ENCODE measurements at places on chromosomes 2 and 18.
A peak's percentile ranks its signal among the peaks of the same experiment; 100 is the strongest.

DNA sequence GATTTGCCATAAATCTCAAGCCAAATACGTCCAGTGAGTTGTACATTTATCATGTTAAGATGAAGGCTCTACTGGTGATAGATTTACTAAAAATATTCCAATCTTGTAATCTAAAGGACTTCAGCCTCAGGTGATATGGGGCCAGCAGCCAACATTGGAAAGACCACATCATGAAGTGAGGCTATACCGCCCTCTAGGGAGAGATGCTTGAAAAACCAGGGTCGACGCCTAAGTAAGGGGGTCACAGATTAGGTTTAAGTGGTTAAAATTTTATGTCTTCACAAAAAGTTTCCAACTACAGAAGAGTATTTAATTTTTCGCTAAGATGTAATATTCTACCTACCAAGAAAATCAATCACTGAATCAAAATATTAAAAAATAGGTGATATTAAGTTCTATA lies 33.3 kb downstream of the DOCK10 start:
- DNase-seq: no peak

GRCh38 chr18:13321923-13322322 lies 103.4 kb downstream of the LDLRAD4 start:
- DNase-seq: no peak

DNA sequence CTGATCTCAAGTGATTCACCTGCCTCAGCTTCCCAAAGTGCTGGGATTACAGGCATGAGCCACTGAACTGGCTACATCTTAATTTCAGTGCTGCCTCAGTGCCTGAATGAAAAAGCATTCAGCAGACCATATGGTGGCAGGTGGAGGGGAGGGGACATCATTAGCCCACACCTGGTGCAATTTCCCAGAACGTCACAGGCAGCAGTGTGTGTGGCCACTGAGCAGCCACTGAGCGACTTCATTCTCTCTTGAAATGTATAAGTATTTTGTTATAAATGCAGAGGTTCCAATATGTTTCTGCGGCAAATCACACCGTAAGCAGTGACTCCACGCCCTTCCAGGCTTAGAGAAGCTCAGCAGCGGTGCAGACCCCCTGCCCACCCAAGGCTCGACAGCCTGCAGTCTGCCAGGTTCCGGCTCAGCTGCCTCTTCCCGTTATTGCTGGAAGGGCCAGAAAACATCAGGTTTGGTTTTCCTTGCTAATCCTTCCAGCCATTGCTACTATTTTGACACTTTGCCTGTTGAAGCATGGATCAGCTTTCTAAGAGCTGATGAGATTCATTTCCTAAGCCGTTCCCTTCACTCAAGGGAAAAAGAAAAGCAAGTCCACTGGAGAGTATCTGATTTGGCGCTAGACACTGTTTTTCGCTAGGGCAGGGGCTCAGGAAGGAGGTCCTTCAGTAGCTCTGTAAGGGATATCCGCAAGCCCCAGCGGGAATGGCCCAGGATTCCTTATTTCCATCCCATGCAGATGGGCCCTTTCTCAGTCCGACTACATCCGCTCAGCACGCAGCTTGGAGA lies 250.7 kb downstream of the VAPA start:
- no peak for DNase-seq

- peak; percentile 47 for DNase-seq
Observed at GRCh38 chr2:188975497-188976102, 1.4 kb downstream of the COL3A1 start.

- no peak for DNase-seq
Observed at GRCh38 chr2:185044323-185044874, 446.1 kb downstream of the ZNF804A start.

GRCh38 chr18:58541789-58542425 lies 87.0 kb downstream of the ALPK2 start:
- DNase-seq: peak; percentile 61

DNA sequence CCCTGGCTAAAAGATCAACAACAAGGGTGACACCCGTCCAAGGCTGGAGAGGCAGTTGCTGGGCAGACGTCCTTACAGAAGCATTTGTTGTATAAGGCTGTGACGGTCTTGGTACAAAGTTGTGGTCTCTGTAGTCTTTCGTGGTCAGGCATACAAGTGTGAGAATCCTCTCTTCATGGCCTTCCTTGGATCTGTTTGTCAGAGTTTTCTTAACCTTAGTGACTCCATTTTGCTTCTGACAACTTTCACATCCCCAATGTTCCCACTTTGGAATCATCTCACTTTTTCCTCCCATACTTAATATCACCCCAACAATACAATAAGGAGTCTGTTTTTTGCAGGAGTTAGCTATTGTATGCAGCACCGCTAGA lies 72.7 kb upstream of the ZCCHC2 start:
- no peak for DNase-seq

DNA sequence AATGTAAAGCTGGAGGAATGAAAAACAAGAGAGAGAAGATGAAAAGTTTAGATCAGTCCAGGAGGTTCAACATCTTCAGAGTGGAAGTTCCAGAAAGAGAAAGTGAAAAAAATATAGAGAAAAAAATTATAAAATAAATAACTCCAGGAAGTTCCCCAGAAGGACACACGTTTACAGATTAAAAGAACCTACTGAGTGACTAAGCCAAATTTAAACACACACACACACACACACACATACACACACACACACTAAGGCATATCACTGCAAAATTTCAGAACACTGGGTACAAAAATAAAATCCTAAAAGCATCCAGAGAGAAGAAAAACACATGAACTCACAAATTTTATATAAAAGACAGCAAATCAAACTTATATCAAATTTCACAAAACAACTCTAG lies 85.9 kb upstream of the PMAIP1 start:
- DNase-seq: no peak

DNA sequence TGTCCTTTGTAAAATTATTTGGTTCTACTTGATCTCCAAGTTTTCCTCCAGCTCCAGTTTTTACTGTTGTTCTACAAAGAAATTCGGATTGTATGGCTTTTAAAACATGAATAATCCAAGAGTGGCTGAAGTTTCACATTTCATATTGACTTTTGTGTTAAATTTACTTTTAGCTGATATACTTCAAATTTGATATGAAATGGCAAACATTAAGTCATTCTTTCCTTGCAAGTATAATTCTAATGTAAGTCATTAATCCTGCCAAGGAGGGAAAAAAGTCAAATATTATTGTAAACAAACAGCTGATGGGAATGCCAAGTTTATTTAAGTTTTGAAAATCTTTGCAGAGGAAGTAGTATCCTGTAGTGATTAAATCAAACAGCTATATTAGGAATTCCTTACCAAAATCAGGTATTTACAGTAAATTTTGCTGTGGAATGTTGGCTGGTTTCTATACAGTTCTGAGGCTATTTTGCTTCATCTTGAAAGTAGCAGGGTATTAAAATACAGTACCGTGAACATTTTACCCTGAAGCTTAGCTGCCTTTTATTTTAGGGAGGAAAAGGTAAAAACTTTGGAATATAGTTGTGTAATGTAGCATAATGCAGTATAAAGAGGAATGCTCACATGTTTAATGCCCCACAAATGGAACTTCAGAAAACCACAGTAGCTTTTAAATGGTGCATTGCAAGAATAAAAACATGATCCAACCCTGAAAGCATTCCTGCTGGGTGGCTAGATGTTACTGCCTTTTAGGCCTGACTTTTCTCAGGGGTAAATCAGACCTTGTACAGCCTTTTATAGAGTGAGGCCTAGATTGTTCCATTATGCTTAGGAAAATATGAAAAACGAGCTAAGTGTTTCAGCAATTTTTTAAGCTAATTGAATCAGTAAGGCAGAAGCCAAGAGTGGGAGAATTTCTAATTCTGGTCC lies 62.7 kb upstream of the NT5C1B start:
- no peak for DNase-seq

DNA sequence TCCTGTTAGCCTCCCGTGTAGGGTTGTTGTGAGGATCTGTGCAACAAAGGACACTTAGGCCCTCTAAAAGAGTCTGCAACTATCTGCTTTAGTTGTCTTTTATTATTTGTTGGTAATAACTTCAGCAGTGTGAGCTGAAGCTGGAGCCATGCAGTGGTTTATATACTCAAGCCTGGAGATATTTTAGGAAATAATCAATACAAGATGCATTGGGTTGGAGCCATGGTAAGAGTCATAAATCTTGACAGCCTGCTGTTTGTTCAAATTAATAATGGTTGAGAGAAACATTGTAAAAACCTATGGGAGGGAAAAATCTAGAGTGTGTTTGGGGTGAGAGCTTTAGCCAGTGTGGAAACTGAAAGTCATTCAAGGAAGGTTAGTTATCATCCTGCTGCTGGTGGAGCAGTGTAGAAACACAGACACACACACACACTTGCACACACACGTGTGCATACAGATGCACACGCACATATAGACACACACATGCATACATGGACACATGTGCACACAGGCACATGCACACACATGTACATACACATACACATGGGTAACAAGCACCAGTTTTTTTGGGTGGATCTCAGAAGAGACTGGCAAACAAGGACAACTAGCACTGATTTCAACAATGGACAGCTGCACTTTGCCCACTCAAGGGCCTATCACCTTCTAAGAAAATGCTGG lies 51.0 kb downstream of the ACOXL start:
- DNase-seq: no peak

DNA sequence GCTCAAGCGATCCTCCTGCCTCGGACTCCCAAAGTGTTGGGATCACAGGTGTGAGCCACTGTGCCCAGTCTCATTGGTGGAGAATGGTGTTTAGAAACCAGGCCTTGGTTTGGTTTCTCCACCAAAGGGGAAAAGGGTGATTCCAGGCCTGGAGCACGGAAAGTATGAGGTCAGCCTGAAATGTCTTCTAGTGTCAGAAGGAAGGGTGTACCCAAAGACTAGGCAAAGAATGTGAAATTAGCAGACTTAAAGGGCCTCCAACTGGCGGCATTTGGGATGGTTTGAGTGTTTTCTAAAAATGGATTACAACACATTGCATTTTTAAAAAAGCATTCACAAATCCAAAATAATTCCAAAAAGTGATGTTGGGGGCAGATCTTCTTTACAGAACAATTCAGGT lies 139.6 kb downstream of the SH3BP4 start:
- no peak for DNase-seq

DNA sequence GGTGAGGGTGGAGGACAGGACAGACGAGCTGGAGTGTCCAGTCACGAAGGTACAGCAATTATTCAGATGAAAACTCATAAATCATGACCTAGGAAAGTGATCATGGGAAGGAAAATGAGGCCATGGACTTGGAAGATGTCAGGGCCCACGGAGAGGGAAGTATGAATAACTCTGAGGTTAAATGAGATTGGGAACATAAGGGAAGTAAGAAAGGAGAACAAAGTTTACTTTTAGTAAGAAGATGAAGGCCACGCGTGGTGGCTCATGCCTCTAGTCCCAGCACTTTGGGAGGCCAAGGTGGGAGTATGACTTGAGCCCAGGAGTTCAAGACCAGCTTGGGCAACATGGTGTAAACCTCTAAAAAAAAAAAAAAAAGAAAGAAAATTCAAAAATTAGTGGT lies 56.2 kb downstream of the AQP4 start:
- DNase-seq: no peak

GRCh38 chr2:2714408-2714807 lies 383.3 kb upstream of the MYT1L start:
- no peak for DNase-seq

DNA sequence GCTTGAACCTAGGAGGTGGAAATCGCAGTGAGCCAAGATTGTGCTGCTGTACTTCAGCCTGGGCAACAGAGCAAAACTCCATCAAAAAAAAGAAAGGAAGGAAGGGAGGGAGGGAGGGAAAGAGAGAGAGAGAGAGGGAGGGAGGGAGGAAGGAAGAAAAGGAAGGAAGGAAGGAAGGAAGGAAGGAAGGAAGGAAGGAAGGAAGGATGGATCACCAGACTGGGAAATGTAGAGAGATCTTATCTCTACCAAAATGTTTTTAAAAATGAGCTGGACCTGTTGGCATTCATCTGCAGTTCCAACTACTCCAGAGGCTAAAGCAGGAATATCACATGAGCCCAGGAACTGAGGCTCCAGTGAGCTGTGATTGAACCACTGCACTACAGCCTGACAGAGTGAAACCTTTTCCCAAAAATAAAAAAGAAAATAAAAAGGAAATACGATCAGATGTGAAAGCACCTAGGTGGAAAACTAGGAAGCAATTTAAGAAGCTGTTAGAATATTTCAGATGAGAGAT lies 239.4 kb downstream of the CDH7 start:
- DNase-seq: no peak

DNA sequence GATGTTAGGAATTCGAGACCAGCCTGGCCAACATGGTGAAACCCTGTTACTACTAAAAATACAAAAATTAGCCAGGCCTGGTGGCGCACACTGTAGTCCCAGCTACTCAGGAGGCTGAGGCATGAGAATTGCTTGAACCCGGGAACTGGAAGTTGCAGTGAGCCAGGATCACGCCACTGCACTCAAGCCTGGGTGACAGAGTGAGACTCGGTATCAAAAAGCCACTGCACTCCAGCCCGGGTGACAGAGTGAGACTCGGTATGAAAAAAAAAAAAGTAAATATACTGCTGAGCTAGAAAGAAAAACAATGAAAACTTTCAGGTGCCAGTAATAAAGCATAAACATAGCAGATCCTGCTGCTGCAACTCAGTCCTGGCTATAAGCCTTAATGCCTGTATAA lies 73.5 kb downstream of the STRN start:
- DNase-seq: no peak

DNA sequence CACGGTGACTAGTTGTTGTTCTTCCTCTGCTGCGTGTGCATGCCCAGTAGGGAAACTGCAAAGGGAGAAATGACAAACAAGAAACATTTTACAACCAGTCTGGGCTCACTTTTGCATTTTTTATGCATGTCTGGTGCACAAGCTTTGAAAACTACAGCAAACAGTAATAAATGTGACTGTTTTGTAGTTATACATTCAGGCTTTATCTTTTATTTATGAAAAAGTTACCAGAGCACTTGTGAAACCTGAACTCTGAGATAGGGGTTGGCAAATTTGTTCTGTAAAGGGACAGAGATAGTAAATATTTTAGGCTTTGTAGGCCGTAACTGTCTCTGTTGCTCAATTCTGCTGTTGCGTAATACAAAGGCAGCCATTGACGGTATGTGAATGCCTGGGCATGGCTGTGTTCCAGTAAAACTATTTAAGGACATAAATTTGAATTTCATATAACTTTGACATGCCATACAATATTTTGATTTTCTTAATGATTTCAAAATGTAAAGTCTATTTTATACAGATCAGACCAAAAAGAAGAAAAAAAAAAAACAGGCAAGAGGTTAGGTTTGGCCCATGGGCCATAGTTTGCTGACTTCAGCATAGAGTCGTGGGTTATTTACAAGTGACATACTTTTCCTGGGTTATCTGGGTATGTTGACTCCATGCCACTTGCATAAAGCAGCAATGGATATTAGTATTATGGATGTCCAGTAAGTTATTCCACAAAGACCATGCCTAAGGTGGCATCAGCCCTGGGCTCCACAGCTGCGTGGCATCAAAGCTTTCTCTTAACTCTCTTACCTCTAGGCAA lies 53.6 kb upstream of the EML6 start:
- DNase-seq: no peak

Measured in gastrocnemius medialis (tissue), 4 donors.